ENCODE measurements at places on chromosomes 3 and 15.
A peak's percentile ranks its signal among the peaks of the same experiment; 100 is the strongest.

DNA sequence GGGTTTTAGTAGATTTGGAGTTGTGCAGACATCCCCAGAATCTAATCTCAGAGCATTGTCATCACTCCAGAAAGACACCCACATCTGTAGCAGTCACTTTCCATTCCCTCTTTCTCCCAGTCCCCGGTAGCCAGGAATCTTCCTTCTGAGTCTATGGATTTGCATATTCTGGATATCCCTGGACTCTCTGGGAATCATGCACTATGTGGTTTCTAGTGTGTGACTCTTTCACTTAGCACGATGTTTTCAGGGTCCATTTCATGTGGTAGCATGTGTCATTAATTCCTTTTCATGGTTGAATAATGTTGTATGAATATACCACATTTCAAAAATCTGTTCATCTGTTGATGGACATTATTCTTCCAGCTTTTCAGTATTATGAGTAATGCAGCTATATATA lies 29.3 kb downstream of the FBLN2 start:
- no peak for DNase-seq

DNA sequence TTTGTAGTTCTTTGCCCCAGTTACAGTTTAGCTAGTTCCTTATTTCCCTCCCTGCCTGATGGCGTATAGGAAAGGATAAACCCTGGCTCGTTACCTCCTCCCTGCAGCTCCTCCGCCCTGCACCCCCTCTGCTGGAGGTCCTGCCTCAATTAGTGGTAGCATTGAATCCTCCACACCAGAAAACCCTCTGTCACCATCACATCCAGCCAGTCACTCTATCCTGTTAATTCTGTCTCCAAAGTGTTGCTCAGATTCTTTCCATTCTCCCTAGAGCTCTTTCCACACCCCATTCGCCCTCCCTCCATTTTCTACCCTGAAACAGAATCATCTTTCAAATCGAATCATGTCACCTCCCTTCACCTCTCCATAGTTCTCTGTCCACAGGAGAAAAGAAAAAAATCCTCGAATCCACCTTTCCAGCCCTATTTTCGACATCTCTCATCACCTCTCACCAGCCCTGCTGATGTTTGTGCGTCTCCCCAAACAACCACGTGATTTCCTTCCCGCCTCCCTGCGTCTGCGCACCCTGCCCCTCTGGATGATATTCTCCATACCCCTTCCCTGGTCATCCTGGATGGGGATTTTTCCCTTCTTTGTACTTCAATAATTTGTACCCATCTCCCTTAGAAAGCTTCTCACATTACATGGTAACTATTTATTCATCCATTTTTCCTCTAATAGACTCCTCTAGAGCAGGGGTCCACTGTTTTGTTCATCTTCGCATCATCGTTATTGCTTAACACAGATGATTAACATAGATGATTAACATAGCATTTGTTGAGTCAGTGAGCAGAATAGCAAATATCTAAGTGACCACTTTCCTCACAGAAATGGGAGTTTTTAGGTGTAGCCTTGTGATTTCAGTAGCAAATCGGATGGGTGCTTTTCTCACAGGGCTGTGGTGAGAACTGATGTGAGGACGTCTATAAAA lies 37.1 kb downstream of the MAP3K13 start:
- DNase-seq, result no peak

DNA sequence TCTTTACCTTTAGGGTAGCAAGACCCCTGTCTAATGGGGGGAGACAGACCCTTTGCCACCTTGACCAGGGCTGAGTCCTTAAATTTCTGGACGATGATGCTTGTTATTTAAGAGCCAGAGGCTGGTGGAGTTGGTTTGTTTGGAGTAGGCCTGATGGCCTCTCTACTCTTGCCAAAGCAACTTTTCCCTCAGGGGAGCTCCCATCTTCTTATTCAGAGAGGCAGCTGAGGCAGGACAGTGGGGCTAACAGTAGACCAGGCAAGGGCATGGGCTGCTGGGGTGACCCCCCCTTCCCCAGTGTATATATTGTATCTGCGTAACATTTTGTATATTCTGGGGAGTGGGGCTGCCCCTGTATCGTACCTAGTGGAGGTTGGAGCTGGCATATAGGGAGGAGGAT lies 10.3 kb downstream of the RPS17 start:
- no peak for DNase-seq

DNA sequence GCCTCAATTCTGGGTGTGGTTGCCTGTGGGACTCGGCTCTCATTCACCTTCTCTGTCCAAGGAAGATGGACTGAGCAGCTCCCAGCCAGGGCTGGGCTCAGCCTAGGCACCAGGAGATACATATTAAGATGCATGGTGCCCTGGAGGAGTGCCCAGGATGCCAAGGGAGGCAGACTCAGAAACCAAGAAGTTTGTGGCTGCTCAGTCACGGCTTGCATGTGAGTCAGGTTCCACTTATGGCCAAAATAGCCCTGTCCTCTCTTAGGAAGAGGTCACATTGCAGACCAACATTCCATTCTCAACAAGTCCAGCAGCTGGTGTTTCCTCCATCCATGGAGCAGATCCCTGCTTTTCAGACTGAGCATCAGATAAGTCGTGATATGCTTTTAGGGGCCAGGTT lies 21.8 kb downstream of the CDCP1 start:
- no peak for DNase-seq

GRCh38 chr3:12990306-12990705 lies 82.9 kb downstream of the IQSEC1 start:
- no peak for DNase-seq

DNA sequence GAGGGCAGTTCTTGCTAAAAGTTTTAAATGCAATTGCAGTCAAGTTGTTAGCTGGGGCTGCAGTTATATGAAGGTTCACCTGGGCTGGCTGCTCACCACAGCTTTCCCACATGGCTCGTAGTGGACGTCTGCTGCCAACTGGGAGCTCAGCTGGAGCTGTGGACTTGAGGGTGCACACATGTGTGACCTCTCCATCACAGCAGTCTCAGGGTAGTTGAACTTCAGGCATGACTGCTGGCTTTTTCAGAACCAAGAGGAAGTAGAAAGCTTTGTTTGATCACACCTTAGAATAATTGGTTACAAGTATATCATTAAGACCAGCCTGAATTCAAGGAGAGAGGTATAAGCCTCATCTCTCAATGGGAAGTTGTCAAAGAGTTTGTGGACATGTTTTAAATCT lies 74.1 kb downstream of the CHL1 start:
- DNase-seq, result no peak

- DNase-seq, result no peak
These were observed 117.6 kb upstream of the ETV5 start for GRCh38 chr3:186226482-186226881.

DNA sequence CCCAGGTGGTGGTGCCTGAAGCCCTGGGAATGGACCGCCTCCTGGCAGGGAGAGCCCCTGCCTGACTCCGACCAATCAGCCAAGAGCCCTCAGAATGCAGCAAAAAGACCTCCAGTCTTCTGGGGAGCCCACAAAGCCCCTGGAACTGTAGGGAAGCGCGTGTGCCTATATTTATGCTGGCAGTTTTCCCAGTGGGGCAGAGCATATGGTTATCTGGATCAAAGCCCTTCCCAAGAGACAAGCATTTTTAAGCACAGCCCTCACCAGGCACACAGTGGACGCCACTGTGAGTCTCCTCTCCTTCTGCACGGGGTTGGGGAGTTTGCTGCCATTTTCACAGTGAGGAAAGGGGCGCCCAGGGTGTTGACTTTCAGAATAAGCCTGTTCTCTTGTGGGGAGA lies 80.9 kb upstream of the RPL32 start:
- no peak for DNase-seq

- no peak for DNase-seq
These were observed 500.9 kb downstream of the SOX2 start for GRCh38 chr3:182212479-182213076.

DNA sequence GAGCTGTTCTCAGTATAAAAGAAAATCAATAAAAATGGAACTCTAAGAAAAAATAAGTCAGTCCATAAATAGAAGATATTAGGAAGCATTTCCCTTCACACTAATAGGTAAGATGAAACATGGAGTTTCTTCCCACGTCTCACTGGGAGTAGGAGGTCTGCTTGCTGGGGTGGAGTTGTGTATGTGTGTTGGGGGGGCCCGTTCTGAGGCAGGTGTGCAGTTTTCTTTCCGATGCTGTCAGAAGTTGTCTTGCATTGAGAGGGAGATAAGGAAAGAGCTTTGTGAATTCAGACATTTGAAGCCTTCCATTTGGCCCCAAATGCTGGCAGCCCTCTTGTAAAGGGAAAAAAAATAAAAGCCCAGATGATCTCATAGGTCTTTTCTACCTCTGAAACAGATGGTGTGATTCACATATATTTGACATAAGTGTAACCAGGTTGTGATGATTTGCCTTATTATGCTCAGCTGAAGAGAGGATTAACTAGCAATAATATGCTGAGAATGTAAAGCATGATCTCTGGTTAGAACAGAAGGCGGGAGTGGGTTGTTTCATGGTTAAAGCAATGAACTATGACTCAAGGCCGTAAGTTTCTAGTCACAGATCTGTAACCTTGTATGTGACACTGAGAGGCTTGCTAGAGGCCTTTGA lies 8.8 kb downstream of the RASGRP1 start:
- peak; percentile 32 for DNase-seq

DNA sequence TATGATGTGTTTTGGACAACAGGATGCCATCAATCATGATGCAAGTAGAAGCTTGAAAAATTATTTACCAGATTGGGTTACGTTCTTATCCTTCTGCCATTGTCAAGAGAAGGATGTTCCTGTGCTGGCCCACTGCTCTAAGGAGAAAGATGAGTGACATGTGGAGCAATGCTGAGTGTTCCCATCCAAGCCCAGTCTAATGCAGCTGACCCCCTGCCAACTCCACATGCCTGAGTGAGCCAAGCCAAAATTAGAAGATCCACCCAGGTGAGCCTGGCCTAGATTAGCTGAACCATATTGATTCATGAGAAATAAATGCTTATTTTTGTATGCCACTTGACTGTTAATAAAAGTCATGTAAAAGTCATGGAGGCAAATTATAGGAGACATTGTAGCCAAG lies 446.5 kb downstream of the CNTN3 start:
- DNase-seq, result no peak
